Lower lobe of right lung (tissue), 2 donors: ENCODE measurements at places on chromosomes 7 and 10.

- peaks cover 12% of the 10 kb centered on the region for H3K4me1 ChIP-seq
- DNase-seq: no peak
- H3K4me3 ChIP-seq: no peak overlapping the region
- no peaks in the 10 kb centered on the region for H3K36me3 ChIP-seq
These were observed 20.0 kb upstream of the GALNTL5 start for GRCh38 chr7:151936207-151936606.

GRCh38 chr10:94036766-94037033 is 43.0 kb downstream of the PLCE1 start:
- no peak overlapping the region for H3K4me3 ChIP-seq
- H3K4me1 ChIP-seq: no peaks in the 10 kb centered on the region
- H3K36me3 ChIP-seq: no peaks in the 10 kb centered on the region
- H3K27me3 ChIP-seq: no peaks in the 10 kb centered on the region

- no peak for DNase-seq
- H3K27ac ChIP-seq: no peak overlapping the region
- H3K4me3 ChIP-seq: no peak overlapping the region
- H3K36me3 ChIP-seq: no peaks in the 10 kb centered on the region
- peaks cover 13% of the 10 kb centered on the region for H3K4me1 ChIP-seq
These were observed 177.0 kb downstream of the PRKAG2 start for GRCh38 chr7:151699928-151700319.

DNA sequence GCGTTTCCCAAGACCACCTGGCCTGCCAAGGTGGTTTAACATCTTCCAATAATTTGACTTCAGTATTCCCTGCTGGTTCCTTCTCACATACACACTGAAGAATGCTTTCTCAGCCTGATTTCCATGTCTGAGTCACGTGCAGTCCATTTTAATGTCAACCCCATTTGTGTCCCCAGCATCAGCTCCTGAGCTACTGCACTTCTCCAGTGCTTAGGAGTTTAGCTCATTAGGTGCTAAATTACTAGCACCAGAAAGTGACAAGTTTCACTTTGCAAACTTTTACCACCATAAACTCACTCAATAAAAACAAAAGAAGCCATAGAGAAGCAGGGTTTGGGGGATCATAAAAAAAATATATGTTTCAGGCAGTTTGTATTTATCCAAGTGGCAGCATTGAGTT is 279.3 kb upstream of the SORCS1 start:
- no peaks in the 10 kb centered on the region for H3K4me1 ChIP-seq
- H3K36me3 ChIP-seq: no peaks in the 10 kb centered on the region
- H3K27me3 ChIP-seq: no peaks in the 10 kb centered on the region
- DNase-seq: no peak
